ELR (cell line): ENCODE measurements at places on chromosomes 5 and 9.
A peak's percentile ranks its signal among the peaks of the same experiment; 100 is the strongest.

- no peak for DNase-seq
Measured at GRCh38 chr5:145681216-145681615, 153.9 kb downstream of the PRELID2 start.

- no peak for DNase-seq
Measured at GRCh38 chr5:160665460-160665859, 186.6 kb downstream of the ATP10B start.

- DNase-seq, result peak; percentile 100
Measured at GRCh38 chr9:109816490-109816889, 36.5 kb downstream of the PALM2AKAP2 start.

DNA sequence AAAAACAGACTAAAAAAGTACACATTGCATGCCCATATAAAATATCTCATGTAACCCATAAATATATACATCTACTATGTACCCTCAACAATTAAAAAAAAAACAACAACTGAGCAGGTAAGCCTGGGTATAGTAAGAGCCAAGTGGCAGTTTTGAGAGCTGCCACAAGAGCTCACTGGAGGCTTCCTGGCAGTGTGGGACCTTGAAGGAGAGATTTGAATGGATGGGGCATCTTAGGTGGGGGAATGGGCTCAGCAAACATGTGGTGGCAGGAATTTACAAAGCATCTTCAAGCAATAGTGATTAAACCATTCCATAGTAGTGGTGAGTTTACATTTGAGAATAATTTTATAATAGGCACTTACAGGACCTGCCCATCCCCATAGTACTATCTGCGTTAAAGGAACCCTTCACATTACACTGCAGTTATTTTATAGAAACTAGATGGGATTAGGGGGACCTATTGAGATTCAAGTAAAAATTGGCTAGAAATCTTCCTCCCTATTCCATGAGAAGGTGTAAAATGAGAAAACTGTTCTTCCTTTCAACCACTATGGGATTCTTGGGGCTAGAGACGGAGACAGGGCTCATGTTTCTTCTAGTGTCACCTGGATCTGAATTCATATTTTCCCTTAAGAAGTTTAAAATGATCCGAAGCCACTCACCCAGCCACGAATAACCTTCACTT is 6.9 kb downstream of the MEGF10 start:
- DNase-seq, result no peak

- DNase-seq, result no peak
Measured at GRCh38 chr5:149518620-149519019, 32.6 kb downstream of the CSNK1A1 start.

- DNase-seq, result no peak
Measured at GRCh38 chr5:54848581-54848980, 136.8 kb downstream of the ESM1 start.

GRCh38 chr5:87114631-87115030 is 153.1 kb upstream of the RASA1 start:
- DNase-seq, result no peak

GRCh38 chr5:94749042-94749441 is 130.6 kb downstream of the SLF1 start:
- DNase-seq, result no peak

DNA sequence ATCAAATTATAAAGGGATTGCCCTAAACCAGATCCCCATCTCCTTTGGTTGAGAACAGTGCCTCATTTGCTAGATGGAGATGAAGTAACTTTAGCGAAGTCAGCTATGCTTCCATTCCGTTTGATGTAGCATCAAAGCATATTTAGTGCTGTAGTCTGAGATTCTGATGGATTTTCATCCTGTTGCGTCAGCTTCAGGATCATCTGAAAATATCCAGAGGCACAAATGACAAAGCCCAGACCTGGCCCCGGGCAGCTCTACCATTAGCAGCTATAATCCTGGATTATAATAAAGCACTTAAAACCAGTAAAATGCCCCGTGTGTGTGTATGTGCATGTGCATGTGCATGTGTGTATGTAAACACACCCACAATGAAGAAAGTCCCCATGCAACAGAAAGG is 44.7 kb downstream of the ERAP1 start:
- no peak for DNase-seq

GRCh38 chr5:27290172-27290571 is 251.8 kb upstream of the CDH9 start:
- no peak for DNase-seq

- DNase-seq, result no peak
Measured at GRCh38 chr9:137388589-137389427, 34.2 kb downstream of the EXD3 start.
